OCI-LY7 (cell line): ENCODE measurements at places on chromosomes 5 and 9. TPM values are rescaled to one million over a fixed set of nuclear protein-coding genes. Genes with fewer than 3 reads are reported as not detected.
A peak's percentile ranks its signal among the peaks of the same experiment; 100 is the strongest.

- DNase-seq = no peak
Measured at GRCh38 chr5:67620424-67621397, 424.1 kb upstream of the CD180 start.

DNA sequence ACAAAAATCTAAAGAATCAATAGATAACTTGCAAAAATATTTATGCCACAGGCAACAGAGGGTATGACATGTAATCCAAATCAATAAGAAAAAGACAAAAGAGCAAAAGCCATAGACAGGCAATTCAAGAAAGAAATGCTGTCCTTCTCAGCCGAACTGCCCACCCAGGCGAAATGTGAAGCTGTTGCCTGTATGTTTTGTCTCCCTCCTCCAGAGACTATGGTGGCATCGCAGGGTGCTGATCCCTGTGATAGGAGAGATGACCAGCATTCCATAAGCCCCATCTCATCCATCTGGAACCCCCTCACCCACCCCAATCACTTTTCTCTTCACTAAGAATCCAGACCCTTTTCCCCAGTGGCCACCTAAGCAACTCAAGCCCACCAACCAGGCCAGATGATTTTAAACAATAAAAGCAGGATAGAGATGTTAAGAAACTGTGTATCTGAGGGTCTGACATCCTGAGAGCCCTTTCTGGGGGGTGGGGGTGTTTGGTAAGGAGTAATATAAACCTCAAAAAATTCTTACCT lies 5.3 kb upstream of the ACSL6 start:
- DNase-seq = no peak

The ARPC5L gene
- total RNA-seq = 91.5 and 107 TPM in 2 replicates

- DNase-seq = no peak
Measured at GRCh38 chr9:126440940-126441339, 114.3 kb downstream of the MVB12B start.

The LMX1B gene
- total RNA-seq = not detected in 2 replicates

The SPACA9 gene
- 5.7 and 6.4 TPM in 2 replicates for total RNA-seq

The HNRNPA0 gene
- 46.0 and 50.3 TPM in 2 replicates for total RNA-seq

The PCDHGB7 gene
- 4.5 and 5.4 TPM in 2 replicates for total RNA-seq

- DNase-seq = no peak
Measured at GRCh38 chr9:131037335-131038255, 28.6 kb downstream of the LAMC3 start.

The PHYHD1 gene
- 132 and 150 TPM in 2 replicates for total RNA-seq

- no peak for DNase-seq
Measured at GRCh38 chr9:134058716-134059115, 9.1 kb downstream of the BRD3 start.

- no peak for DNase-seq
Measured at GRCh38 chr5:135309391-135310327, 89.4 kb downstream of the MACROH2A1 start.

The PCA3 gene
- total RNA-seq = not detected in 2 replicates

DNA sequence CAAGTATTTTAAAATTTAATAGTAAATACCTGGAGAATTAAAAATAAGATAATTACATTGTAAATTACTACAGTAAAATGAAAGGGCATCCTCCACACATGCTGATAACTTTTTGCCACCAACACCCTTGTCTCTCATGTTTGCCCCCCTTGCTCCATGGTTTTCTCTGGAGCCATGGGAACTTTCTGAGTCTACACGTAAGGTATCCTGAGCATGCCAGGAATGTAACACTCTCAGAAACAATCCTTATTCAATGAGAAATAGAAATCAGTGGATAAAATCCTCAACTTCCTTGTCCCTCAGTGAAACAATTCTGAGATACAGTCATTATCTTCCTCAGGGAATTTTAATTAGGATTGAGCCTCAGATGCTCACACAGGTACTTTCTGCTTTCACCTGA lies 108.9 kb downstream of the IZUMO3 start:
- DNase-seq = no peak

The C9orf40 gene
- 39.8 and 41.3 TPM in 2 replicates for total RNA-seq

DNA sequence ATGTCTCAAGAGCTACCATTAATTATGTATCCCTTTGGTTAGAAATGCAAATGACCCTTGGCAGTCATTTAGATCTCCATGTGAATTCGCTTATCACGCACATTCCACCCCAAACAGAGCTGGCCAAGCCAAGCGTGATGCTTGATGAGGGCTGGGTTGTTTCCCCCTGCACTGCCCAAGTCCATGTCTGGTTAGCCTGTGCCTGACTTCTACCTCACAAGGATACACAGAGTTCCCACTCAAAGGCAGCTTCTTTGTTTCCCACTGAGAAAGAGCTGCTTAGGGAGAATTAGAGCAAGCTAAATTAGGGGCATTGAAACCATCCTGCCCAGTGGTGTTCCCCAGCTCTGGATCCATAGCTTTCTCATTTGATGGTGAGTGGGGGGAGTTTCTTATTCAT lies 87.2 kb downstream of the FSTL4 start:
- DNase-seq = no peak

The C9orf153 gene
- 0.27 and 0.31 TPM in 2 replicates for total RNA-seq

- DNase-seq = no peak
Measured at GRCh38 chr5:173858670-173859407, 29.3 kb upstream of the CPEB4 start.

DNA sequence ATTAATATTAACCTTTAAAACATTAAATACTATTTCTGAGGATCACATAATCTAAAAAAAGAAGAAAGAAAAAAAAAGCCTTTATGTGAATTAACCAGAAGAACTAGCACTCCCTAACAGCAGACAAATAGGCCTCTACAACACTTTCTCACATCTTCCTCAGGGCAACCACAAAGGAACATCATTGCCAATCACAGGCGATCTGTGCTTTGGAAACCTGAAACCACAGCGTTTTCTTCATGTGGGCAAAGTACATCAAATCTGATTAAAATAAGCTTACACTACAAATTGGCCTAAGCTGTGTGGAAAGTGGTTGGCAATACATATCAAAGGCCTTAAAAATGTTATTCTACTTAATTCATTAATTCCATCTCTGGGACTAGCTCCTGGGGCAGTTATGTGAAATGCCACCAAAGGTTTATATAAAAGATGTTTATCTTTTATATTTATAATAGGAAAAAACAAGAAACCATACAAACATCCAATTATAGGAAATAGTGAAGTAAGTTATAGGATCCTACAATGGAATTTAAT lies 184.8 kb upstream of the TBCA start:
- DNase-seq = no peak

DNA sequence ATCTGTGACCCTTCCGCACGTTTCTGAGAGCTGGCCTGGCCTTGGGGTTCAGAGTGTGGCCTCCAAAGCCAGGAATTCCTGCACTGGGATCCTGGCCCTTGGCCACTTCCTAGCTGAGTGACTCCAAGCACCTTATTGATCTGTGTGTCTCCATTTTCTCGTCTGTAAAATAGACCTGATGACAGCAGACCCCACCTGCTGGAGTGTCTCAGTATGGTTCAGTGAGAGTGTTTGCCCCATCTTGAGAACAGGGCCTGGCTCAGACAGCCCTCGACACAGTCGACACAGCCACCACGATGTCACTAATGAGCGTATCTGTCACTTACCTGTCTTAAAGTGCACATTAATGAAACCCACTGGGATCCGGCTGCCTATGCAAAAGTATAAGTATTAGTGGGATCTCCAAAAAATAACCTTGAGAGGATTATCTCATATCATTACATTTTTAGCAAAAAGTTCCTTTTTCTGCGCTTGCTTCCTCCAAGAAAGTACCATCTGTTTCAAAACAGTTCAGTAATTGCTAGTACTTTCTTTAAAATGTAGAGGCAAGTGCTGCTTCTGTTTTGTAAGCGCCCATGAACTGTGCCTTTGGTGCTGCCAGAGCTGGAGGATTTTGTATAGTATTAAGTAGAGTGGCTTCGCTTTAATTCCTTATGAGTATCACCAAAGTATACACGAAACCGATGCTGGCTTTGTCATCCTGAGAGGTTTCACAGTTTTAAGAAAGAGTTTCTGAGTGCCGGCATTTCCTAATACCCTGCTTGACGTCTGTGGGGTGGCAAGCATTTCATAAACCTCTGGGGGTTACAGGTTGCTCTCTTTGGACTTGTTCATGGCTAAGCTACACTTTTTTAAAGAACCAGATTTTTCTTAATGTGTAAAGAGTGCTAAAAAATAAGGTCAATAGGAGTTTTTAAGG lies 31.7 kb downstream of the UBE2QL1 start:
- DNase-seq = peak; percentile 15

GRCh38 chr9:85716031-85716877 lies 25.5 kb downstream of the AGTPBP1 start:
- DNase-seq = peak; percentile 8

- DNase-seq = no peak
Measured at GRCh38 chr5:90153031-90153430, 256.5 kb downstream of the CETN3 start.

The CCIN gene
- not detected in 2 replicates for total RNA-seq

The BRIX1 gene
- total RNA-seq = 62.2 and 65.3 TPM in 2 replicates

GRCh38 chr5:126098330-126099017 lies 324.7 kb upstream of the GRAMD2B start:
- no peak for DNase-seq

DNA sequence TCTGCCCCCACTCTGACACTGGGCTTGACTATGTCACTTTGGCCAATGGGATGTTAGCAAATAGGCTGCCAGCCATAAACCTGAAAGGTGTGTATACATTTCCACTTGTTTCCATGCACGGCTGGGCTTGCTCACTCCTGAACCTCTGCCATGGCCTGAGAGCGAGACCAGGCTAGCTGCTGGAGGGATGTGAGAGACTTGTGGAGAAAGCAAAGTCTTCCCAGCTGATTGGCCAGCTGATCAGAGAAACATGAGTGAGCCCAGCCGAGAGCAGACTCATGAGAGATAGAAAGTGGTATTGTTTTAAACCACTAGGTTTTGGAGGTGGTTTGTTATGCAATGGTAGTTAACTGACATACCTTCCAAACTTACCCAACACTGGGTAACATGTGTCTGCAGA lies 13.9 kb downstream of the FAM193B start:
- DNase-seq = no peak

DNA sequence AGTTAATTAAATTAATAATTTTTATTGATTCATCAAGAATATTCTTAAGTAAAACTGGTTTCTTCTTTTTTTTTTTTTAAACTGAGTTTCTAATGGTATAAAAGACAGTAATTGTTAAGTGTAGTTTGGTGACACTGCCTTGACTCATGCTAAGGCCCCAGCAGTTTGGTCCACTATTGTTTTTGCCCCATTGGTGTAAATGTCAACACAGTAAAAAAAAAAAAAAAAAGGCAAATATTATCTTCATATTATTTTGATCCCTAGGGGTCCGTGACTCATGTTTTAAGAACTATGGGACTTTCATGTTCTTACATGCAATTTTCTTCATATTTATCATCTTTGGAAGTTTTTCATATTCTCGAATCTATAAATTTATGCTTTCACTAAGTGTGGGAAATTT lies 29.2 kb upstream of the JAK2 start:
- DNase-seq = no peak

The MYMK gene
- total RNA-seq = not detected in 2 replicates

DNA sequence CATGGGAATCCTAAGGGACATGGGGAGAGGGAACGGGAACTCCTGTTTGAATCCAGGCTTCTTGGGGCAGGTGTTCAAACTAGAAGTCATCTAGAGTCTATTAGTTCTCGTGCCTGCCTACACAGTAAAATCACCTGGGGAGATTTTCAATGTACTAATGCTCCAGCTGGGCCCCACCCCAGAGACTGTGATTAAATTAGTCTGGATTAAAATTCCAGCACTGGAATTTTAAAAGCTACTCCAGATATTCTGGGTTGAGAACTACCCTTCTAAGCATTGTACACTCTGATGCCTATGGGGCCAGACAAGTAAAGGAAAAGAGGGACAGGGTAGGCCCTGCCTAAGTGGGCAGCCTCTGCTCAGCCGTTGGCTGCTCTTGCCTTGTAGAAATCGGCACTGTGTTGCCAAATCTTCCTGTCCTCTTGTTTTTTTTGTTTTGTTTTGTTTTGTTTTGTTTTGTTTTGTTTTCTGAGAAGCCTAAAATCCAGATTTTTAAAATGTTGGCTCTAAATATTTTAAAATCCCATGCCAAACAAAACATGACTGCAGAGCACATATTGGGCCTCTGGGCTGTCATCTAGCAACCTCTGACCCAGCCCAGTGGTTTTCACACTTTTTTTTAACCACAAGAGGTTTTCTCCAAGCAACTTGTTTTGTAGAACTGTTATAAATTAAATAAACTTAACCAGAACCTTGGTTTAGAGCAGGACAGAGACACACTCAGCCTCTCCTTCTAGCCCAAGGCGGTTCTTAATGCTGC lies 29.0 kb downstream of the ADRB2 start:
- no peak for DNase-seq
